Ovary (tissue), 10 donors: ENCODE measurements at places on chromosomes 3 and 15. TPM values are rescaled to one million over a fixed set of nuclear protein-coding genes. Genes with fewer than 3 reads are reported as not detected.

DNA sequence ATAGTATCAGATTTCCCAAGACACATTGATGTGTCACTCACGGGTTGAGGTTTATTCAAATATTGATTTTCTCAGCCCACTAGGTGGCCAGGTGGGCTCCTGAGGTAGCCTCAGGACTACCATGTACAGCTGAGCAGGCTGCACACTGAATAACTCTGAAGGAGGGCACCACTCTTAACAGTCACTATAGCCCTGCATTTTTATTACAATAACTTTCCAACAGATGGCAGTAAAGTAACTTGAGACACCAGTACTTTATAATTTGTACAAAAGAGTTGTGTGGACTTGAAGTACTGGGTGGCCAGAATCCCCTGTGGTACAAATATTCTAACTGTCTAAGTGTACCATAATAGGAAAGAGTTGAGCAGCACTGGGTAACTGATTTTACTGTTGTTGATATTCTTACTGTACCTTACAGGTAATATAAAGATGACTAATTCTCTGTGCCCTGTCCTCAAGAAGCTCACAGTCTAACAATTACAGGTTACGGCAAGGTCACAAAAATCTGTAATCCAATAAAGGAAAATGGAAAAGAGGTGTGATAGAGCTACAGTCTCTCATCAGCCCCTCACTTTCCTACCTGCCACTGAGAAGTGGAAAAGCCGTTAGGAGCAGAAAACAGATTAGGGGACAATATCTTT, 76.0 kb downstream of the ETFA start:
- DNase-seq: no peak

DNA sequence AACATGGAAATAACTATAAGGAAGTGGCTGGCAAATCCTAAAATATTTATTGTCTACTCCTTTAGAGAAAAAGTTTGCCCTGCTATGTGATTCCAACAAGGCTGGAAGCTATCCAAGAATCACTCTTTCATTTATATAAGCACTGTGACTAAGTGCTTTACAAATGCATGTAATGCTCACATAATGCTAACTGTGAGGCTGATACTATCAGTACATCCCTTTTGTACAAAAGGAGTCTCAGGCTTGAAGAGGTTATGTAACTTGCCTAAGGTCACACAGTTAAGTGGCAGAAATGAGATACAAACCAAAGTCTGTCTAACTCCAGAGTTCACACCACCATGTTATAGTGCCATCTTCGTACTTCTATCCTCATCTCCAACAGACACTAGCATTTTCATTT, 17.0 kb downstream of the TOPBP1 start:
- DNase-seq: no peak

- DNase-seq: no peak
Measured at GRCh38 chr15:53116169-53116568, 326.0 kb upstream of the ONECUT1 start.

GRCh38 chr3:168933614-168934013, 729.9 kb downstream of the MECOM start:
- DNase-seq: no peak

DNA sequence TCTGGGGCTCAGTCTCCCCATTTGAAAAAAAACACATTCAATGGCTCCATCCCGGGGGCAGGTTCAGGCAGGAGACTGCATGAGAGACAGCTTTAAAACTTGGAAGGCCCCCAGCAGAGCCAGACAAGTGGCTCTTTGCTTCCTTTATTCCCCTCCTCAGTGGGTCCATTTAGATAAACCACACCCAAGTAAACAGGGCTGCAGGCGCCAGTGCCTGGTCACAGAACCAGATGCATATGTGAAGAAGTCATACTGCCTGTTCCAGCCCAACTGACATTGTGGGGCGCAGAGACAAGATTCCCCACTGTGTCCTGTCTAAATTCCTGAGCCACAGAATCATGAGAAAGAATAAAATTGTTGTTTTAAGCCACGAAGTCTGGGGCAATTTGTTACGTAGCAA, 9.0 kb downstream of the FBN1 start:
- DNase-seq: no peak

GRCh38 chr3:99674086-99674789, 35.8 kb downstream of the COL8A1 start:
- DNase-seq: no peak

CDHR4 gene
- total RNA-seq: 1.3 TPM

GRCh38 chr3:98026425-98027084, 8.6 kb downstream of the GABRR3 start:
- no peak for DNase-seq

DNA sequence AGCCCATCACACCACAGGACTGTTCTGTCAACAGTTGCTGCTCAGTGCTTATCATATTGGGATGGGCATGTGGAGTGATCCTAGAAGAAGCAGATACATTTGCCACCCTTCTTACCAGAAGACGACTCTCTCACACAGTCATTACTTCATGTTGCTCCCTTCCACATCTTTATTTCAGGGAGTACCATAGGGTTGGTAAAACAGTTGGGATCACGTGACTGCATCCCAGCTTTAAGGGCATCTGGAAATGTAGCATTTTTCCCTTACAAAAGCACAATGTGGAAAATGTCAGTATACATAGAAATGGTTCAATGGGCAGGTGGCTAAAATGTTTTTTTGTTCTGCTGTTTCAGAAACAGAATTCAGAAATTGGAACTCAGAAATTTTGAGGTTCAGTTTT, 791.0 kb downstream of the OTOL1 start:
- DNase-seq: no peak

DNA sequence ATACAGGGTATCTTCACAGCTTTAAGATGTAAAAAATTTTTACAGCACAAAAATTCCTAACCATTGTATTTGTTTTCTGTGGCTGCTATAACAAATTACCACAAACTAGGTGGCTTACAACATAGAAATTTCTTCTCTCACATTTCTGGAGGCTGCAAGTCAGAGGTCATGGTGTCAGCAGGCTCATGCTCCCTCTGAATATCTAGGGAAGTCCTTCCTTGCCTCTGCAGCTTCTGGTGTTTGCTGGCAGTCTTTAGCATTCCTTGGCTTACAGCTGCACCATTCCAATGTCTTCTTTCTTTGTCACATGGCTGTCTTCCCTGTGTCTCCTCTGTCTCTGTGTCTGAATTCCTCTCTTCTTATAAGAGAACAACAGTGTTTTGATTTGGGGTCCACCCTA, 310.2 kb upstream of the SUCLG2 start:
- no peak for DNase-seq

GRCh38 chr15:70806992-70807712, 43.8 kb upstream of the UACA start:
- DNase-seq: peak; percentile 64

LSAMP gene
- total RNA-seq: 5.4 TPM

DNA sequence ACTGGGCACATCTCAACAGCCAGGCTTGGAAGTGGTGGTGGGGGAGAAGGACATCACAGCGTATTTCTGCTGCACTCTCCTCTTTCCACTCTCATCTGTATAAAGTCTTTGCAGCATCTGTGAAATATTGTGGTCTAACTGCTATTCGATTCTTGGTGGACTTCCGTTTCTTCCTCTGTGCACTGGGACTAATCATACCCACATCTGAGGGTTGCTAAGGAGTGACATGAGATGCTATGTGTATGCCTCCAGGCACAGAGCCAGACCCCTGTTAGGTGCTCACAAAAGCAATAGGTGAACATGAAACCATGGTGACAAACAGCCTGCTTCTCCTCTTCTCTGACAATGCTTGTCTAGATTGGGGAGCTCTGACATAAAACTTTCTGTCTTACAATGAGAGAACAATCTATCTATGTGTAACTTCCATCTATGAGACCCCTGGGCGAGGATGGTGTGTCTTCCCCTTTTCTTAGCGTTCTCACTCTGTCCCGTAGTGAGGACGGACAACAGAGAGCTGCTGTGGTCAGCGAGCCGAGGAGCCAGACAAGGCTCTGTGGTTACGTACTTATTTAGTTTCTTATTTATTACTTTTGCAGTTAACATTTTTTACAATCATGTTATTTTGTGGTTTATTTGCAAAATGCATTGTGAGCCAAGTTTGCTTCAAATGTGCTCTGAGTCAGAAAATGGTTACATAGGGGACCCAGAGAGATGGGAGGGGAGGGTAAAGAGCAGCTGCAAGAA, 196.7 kb upstream of the TPRG1 start:
- DNase-seq: no peak

DNA sequence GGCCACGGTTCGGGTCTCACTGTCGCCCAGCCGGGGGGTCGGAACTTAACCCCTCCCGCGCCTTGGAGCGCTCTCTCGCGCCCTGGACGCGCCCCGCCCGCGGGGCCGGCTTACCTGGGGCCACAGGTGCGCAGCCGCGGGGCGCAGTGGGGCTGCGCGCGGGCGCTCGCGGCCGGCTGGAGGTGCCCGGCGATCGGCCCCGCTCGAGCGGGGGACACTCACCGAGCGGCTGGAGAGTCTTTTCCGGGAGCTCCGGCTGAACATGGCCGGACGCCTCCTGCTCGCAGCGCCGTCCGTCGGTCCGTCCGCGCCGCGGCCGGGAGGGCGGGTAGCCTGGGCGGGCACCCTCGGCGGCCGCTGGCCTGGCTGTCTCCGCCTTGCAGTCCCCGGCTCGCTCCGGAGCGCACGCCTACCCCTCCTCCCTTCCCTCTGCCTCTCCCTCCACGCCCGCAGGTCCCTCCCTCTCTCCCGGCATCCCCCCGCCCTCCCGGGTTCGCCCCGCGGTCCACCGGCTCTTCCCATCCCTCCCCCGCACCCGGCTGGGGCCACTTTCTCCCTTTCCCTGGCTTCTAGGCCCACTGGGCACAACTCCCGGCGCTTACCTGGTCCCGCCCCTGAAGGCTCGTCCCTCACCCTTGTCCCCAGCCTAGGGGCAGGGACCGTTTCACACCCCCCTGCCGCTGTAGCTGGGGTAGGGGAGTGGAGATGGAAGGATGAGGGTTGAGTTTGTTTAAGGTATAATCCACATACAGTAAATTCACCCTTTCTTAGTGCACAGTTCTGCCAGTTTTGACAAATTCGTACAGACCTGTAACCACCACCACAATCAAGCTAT, 220.1 kb upstream of the PRICKLE2 start:
- peak; percentile 73 for DNase-seq

NR1D2 gene
- total RNA-seq: 29.9 TPM

- no peak for DNase-seq
Measured at GRCh38 chr15:99185414-99186130, 63.8 kb downstream of the TTC23 start.

ZBTB11 gene
- total RNA-seq: 20.1 TPM

DNA sequence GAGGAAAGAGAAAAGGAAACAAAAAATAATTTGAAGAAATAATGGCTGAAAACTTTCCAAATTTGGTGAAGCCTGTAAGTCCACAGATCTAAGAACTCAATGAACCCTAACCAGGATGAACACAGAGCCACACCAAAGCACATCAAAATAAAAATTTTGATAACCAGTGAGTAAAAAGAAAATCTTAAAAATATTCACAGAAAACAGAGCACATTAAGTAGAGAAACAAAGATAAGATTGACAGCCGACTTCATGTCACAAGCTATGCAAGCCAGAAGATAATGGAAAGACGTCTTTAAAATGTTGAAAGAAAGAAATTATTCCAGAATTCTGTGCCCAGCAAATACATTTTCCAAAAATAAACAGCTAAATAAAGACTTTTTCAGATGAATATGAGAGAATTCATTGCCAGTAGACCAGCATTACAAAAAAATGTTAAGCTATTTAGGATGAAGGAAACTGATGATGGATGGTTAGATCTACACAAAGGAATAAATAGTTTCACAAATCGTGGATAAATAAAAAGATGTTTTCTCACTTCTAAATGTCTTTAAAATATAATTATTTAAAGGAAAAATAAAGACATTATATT, 140.2 kb upstream of the SKOR1 start:
- DNase-seq: no peak

- no peak for DNase-seq
Measured at GRCh38 chr15:77857419-77857818, 220.1 kb downstream of the TBC1D2B start.

ADPRH gene
- 3.9 TPM for total RNA-seq

ACKR2 gene
- 0.96 TPM for total RNA-seq

GRCh38 chr3:13537909-13538296, 11.0 kb upstream of the FBLN2 start:
- no peak for DNase-seq

ROPN1 gene
- total RNA-seq: not detected

- DNase-seq: no peak
Measured at GRCh38 chr15:85751291-85752123, 43.2 kb downstream of the KLHL25 start.

- no peak for DNase-seq
Measured at GRCh38 chr15:76035593-76035992, 23.4 kb upstream of the NRG4 start.

- no peak for DNase-seq
Measured at GRCh38 chr15:62807539-62808130, 234.9 kb upstream of the TPM1 start.

RAB6B gene
- total RNA-seq: 3.9 TPM

DNA sequence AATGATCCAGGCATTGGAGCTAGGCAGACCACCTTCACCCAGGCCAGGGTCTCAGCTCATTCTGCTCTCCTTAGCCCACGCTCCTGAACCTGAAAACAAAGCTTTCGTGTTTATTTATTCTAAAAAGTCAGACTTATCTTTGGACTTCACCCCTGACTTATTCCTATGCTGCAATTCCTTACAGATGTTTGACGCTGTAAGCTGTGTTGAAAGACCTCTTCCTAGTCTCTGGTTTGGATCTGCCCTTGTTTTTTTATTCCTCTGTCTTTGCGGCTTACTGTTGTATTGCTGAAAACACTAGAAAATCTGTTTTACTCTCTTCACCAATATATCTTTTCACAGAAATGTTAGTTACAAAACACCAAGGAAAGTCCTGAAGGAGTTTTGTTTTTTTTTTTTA, 40.5 kb upstream of the LDHAL6B start:
- DNase-seq: no peak

- DNase-seq: no peak
Measured at GRCh38 chr15:42083916-42084315, 10.4 kb downstream of the PLA2G4D start.

DNA sequence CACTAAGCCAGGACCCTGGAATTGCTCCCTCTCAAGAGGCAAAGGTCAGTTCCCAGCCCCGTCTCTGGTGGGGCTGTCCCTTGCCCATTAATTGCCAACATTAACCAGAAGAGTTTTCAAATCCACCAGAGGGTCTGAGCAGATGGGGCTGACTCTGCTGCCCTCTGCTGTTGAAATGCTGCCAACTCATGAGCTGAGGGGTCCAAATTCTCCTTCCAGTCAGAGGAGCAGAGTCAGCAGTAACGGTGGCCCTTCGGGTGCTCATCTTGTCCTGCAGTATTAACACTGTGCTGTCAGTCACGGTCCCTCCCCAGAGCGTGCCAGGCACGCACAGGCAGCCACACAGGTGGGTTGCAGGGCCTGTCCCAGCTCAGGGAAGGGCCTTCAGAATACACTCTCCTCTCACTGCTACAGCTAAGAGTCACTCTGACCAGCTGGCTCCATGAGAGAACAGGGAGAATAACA, 10.7 kb upstream of the SPTBN5 start:
- peak; percentile 79 for DNase-seq
